ENCODE measurements at places on chromosomes 11 and 22. TPM values are rescaled to one million over a fixed set of nuclear protein-coding genes. Genes with fewer than 3 reads are reported as not detected.

DNA sequence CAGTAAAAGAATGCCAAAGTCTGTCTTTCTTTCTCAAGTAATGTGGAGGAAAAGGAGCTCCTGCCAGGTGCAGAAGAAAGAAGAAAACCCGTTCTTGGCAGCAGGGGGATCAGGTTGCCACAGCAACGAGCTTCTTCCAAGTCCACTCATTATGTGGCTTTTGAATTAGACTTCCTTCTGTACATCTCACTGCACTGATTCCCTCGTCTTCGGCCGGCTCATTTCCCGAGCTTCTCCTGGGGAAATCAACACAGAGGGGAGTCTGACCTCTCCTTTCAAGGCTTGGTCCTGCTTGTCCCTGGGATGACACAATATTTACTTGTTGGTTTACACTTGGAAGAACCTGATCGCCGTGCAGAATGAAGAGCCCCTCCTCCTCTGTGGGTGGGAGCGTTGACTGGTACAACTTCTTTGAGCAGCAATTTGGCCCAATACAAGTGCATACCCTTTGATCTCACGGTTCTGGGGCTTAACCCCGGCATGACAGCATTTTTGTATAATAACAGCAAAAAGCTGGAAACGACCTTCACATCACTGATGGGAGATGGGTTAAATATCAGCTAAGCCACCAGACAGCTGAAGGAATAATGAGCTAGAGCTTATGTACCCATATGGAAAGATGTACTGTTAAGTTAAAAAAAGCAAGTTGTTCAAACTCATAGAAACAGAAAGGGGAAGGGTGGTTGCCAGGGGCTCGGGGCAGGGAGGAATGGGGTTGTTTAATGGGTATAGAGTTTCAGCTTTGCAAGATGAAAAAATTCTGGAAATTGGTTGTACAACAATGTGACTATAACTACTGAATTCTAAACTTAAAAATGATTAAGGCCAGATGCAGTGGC, 35.4 kb downstream of the MCHR1 start:
- no peak for DNase-seq

DNA sequence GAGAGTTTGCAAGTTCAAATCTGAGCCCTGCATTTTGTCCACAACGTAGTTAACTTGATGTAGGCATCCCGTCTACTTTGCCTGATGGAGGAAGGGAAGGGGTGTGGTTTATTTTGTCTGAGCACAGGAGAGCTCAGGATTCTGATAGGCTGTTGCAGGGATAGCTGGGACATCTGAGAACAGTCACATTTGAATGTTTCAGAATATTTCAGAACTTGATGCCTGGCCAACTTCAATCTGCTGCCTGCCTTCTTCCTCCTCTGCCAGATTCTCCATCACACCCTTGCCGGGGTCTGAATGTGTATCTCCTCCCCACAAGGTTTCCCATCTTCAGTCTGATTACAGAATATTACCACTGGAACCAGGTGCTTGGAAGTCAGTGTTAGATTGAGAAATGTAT, 51.6 kb downstream of the NTM start:
- DNase-seq = no peak

GRCh38 chr11:69126286-69126685, 29.4 kb upstream of the SMIM38 start:
- DNase-seq = no peak

- DNase-seq = no peak
Observed at GRCh38 chr11:36620246-36620645, 22.2 kb upstream of the RAG2 start.

DNA sequence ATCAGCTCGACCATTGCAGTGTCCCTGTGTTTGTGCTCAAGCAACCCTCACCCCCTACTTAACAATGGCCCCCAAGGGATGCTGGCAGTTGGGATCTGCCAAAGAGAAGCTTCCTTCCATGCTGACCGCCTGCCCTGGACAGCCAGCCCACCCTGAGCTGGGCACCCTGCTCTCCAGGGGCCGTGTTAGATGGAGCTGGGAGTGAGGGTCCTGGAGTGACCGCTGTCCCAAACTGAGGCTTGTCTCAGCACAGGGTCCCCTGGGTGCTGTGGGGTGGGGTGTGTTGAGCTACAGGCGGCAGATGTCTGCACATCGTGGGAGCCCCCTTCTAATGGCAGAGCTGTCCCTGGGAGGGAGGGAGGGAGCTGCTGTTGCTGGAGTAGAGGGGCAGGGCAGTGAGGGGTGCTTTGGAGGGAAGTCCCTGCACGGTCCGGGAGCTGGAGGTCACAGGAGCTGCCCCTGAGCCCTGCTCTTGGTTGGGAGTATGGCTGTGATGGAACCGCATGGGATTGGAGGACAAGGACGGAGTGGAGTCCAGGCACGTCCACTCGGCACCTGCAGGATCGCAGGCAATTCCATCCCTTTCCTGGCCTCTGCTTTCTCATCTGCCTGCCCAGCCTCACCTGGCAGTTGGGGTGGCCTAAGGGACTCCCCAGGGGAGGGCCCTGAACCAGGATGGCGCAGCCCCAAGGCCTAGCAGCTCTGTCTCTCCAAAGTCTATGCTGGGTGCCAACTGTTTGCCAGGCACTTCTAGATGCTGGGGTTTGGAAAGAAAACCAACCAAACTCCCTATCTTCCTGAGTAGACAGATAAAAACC, 126.3 kb downstream of the ARHGAP8 start:
- no peak for DNase-seq

DNA sequence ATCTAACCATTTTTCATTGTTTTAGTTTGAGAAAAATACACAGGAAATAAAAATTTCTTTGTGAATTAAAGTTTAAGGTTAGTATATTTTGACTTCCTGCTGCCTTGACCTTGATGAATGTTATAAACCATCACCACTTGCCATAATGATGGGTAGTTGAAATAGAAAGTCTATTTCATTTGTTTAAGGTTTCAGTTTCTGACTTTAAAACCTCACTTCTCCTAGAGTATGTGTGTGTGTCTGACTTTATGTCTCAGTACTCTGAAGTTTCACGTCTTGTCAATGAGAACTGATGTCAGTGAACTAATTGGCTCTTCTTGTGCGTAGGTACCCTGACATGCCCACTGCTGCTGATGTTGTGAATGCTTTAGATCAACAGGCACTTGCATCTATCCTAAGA, 188.2 kb downstream of the METTL15 start:
- DNase-seq = no peak

DNA sequence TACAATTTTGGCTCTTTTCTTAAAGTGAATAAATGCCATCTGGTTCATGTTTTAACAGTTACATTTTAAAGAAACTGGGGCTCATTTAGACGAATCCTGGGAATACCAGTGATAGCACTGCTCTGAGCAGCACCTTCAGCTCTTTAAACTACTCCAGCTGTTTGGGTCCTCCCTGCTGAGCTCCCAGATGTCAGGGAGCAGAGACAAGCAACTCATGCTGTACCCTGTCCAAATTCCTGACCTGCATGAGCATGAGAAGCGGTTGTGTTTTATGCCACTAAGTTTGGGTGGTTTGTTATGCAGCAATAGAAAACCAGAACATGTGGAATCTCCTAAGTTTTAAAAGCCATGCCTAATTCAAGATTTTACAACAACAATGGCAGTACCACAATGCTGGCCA, 90.0 kb downstream of the FDX1 start:
- DNase-seq = no peak

DNA sequence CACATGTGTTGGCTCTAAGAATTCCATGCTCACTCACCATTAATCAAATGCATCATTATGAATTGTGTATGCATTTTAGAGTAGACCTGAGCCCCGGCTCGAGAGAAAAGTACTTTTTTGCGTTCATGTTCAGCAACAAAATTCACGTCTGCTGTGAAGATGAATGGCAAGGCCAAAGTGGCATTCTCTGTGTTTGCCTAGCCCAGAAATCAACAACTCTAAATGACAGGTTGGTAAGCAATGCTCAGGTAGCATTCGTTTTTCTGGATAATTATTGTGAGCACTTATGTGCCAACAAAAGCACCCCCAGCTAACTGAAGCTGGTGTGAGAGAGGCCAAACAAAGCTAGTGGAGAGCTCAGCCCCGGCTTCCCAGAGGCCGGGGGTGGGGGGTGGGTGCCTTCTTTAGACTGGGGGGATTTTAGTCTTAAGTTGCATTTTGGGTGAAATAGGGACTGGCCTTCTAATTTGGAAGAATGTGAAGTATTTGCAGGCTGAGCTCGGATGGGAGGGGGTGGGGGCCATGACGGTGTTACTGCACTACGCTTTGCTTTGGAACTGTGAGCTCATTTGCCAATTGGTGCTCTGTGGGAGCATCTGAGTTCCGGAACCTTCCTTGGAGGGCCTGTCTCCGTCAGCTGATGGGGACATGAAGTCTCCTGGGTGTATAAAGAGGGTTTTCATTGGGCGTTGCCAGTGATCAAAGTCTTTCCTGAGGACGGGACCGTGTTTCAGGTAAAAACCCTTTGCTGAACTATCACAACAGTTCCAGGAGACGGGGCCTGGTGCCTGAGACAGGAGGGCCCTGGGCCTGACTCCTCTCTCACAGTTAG, 29.0 kb upstream of the ALX4 start:
- DNase-seq = no peak

DNA sequence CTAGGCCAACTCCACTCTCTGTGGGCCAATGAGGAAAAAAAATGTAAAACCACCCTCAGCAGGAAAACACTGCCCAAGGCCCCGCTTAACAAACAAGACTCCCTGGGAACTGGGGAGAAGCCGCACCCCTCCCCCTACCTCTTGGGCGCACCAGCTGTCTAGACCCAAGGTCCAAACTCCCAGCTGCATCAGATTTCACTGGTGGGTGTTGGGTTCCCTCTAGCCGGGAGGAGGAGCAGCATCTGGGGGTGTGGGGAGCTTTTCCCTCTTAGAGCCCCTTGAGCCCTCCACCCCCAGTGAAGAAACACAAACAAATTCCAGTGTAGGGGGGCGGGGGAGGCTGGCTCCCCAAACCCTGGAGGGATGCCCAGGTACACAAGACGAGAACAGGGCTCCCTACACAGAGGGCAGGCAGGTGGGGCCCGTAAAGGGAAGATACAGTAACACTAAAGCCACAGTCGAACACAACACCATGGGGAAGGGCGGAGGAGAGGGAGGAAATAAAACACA, 64.9 kb downstream of the NECTIN1 start:
- DNase-seq = no peak

DNA sequence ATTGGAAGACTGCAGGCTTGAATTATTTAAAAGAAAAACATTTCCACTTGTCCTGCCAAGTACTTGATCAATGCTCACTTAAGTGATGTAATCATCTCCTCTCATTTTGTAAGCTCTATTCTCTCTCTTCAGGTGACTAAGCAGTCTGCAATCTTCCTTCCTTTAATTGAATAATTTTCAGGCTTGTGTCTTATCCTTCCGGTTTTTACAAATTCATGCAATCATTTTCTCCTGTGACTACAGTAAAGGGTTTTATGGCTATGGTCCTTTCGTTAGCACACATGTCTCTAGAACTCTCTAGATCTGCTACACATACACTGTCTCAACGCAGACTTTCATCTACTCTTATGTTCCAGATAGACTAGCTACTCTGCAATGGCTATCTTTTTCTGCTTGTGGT, 12.6 kb upstream of the UPB1 start:
- DNase-seq = no peak

DNA sequence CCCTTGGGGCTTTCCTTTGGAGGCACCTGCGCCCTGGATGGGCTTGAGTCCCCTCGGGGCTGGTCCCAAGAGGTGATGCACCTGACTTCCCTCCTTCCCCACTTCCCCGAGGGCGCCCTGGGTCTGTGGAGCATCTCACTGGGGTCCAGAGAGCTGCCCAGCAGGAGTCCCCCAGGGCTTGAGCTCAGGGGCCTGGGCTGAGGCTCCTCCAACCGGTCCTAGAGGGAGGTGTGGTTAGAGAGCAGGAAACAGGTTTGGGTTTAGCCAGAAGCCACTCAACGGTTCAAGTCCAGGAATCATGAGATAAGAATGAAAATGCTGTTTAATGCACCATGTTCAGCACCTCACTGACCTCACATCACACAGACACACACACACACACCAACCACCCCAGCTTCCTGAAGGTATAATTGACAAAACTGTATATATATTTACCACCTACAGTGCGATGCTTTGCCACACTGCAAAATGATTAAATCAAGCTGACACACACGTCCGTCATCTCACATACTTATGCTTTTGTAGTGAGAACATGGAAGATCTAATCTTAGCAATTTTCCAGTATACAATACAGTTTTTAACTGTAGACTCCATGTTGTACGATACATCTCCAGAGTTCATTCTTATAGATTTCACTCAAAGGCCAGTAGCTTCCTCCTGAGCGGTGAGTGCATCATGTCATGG, 628 bp upstream of the IGLL1 start:
- no peak for DNase-seq

DNA sequence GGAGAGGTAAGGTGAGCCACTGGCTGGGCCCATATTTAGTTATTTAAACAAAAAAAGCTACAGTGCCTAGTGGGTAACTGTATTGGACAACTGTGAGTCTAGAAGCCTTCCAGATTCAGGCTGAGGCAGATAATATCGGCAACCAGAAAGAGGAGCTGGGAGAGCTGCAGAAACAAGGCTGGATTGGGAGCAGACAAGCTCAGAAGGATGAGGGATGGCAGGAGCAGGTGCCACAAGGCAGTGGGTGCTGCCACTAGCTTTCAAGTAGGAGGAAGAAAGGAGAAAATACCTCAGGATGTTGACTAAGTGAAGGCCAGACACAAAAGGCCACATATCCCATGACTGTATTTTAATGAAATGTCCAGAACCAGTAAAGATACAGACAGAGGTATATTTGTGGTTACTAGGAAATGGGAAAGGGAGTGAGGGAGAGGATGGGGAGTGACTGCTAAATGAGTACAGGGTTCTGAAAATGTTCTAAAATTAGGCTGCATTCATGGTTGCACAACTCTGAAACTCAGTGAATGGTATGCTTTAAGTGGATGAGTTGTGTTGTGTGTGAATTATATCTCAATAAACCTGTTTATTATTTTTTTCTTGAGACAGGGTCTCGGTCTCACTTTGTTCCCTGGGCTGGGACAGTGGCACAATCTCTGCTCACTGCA, 11.8 kb upstream of the RAPSN start:
- DNase-seq = no peak

SREBF2 gene
- 90.6 TPM for total RNA-seq

KRTAP5-10 gene
- total RNA-seq = not detected

RBX1 gene
- 58.8 TPM for total RNA-seq

APLNR gene
- total RNA-seq = 8.8 TPM

RTN3 gene
- 44.7 TPM for total RNA-seq

PTPRCAP gene
- 0.86 TPM for total RNA-seq

SCUBE1 gene
- total RNA-seq = not detected

CLMP gene
- total RNA-seq = 4.0 TPM

BTG4 gene
- total RNA-seq = not detected

RFPL2 gene
- total RNA-seq = not detected

SYT12 gene
- total RNA-seq = 0.13 TPM

APOL5 gene
- not detected for total RNA-seq

RRP7A gene
- total RNA-seq = 23.8 TPM

CCDC15 gene
- 0.32 TPM for total RNA-seq
